ENCODE measurements at places on chromosomes 2 and 18.

DNA sequence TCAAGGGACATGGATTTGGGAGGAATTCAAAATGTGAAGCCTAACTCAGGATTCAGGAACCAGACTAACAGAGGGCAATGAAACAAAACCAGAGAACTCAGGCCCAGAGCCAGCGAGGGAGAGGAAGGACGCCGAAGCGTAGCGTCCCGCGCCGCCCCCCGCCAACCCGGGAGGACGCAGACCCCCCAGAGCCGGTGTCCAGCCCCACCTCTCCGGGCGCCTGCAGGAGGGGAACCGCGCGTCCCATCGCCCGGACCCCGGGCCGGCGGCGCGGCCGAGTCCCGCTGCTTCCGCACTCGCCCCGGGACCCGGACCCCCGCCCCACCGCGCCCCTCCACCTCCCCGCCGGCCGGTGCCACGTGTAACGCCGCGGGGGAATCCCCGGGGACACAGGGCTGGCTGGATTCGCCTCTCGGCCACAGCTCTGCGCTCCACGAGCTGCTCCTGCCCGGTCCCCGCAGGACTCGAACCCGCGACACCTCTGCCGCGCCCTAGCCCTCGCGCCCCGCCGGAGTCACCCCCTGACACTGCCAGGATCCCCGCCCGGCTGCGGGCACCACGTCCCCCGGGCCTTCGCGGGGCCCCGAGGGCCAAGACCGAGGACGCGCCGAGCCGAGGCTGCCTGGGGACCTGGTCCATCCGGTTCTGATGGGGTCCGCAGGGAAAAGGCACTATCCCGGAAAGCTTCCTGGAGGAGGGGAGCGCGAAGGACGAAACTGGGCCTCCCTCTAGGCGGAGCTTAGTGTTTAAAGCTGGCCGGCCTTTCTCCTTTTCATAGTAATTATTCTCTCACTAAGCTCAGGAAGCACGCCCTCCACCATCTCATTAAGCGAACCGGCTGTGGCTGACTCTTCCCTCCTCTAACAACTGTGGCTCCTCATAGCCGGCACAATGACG, 40.4 kb upstream of the FAM124B start:
- no peak for DNase-seq

GRCh38 chr2:174336501-174337336, 2.0 kb downstream of the SP9 start:
- DNase-seq, result no peak

GRCh38 chr2:229273006-229273722, 2.1 kb upstream of the PID1 start:
- DNase-seq, result no peak

- no peak for DNase-seq
Observed at GRCh38 chr2:37080266-37080665, 3.9 kb downstream of the HEATR5B start.

DNA sequence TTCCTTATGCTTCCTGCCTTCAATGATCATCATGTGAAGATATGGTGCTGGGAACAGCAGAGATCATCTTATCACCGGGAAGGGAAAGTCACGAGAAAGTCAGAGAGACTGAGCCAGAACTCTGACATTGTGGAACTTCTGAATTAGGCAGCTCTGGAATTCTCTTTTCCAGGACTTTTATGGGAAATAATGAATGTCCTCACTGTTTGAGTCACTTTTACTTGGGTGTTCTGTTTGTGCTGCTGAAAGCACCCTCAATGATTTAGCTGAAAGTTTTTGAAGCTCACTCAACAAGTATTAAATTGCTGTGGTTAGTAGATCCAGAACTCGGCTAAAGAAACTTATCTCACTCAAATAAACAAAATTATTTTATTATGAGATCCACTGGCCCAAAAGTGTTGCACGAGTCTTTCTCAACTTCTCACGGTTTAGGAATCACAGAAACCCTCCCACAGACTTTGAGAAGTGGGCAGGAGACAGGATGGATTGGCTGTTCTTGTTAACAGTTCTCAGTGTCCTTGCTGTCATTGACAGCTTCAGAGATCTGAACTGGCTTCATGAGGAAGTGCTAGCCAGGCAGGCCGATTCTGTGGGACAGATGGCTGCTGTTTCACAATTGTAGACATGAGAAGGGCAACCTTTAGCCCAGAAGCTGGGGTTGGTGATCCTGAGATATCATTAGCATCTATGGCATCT, 26.4 kb upstream of the ATRAID start:
- DNase-seq, result no peak

- no peak for DNase-seq
Observed at GRCh38 chr18:6719098-6719846, 10.2 kb upstream of the ARHGAP28 start.

GRCh38 chr2:118698564-118698963, 148.9 kb downstream of the EN1 start:
- no peak for DNase-seq

GRCh38 chr18:9839853-9840252, 45.9 kb upstream of the TXNDC2 start:
- no peak for DNase-seq

DNA sequence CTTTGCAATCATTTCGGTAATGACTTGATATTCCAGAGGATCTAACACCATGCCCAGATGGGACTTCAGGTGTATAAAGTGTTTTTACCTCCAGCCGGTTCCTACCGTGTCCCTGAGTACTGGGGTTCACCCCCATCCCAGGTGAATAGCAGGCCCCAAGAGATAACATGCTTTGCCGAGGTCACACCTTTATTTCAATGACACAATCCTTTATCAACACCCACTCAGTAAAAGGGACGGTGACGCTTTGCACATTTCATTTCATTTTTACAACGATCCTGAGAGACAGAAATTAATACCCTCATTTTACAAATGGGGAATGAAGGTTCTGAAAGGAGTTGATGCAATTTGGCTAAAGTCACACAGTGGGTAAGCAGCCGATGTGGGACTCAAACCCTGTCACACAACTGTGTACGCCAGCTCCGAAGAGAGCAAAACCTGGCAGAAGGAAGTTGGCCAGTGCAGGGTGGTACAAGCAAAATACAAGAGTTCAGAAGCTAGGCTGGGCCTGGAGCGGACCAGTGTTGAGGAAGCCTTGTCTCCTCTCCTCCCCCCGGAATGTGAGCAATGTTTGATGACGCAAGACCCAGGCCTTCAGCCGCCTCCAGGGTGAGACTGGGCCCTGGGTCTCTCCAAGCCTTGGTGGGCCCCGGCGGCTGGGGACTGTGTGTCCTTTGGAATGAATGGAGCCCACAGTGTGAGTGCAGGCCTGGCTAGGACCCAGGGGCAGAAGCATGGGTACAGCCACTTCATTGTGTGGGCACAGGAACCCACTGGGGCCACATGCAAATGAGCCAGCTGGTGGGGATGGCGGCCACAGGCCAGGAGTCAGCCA, 139.6 kb upstream of the MYCN start:
- DNase-seq, result no peak

- no peak for DNase-seq
Observed at GRCh38 chr2:240392948-240393830, 42.3 kb upstream of the GPC1 start.
